ENCODE measurements at places on chromosomes 4 and X.

DNA sequence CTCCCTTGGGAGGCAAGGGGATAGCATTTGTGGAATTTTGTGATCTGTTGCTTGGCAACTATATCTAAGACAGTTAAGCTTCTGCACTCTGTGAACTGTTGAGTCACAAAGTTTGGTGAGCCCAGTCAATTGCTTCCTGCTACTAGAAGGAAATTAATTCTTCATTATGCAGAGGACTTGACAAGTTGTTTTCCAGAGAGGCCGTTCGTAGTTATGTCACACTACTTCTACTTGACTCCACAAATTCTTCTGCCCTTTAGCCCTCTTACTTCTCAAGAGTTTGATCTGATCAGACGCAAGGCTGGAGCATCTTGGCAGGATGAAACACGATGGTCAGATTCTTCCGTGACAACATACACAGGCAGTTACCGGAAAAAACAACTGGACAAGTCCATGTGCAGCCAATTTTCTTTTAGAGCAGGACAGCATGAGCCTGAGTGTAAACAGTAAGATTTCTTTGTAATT is at the start of gene C4orf51:
TSS of gene C4orf51 (plus strand) at position 156 of the 465 bp plus-strand sequence. CDS start at position 214, 58 bp downstream.
- DNase-seq = no peak

GRCh38 chr4:110615353-110616237 is 7.3 kb downstream of the PITX2 start:
- no peak for DNase-seq

- no peak for DNase-seq
These were observed 18.6 kb upstream of the TEX13B start for GRCh38 chrX:108000751-108001150.

- no peak for DNase-seq
These were observed 68.0 kb upstream of the TMEM164 start for GRCh38 chrX:109934935-109935334.

DNA sequence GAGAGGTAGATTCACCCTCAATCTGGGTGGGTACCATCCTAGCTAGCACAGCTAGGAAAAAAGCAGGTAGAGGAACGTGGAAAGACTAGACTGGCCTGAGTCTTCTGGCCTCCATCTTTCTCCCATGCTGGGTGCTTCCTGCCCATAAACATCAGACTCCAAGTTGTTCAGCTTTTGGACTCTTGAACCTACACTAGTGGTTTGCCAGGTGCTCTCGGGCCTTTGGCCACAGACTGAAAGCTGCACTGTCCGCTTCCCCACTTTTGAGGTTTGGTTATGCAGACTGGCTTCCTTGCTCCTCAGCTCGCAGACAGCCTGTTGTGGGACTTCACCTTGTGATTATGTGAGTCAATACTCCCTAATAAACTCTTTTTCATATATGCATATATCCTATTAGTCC is 36.4 kb upstream of the UGT2B4 start:
- no peak for DNase-seq

DNA sequence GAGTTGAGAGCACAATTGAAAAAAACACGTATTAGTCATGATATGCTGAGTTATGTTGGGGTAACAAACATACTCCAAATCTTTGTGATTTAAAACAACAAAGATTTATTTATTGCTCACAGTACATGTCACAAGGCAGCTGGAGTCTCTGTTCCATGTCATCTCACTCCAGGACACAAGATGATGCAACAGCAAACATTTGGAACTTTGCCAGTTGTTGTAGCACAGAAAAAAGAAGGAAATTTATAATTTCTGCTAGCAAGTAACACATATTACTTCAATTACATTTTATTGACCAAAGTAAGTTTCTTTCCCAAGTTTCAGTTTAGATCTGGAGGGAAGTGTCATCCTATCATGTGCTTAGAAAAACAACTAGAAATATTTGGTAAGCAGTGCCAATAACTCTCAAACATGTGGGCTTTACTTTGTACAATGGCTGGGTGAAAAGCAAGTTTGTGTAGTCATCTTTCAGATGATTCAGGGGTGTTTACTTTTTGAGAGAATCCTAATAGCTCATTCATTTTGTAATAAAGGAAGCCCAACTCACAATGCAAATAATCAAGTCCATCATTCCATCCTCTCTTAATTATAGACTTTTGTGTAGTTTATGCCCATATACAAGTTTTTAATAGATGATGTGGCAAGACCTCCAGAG is 452.3 kb downstream of the ZIC3 start:
- no peak for DNase-seq

- DNase-seq = no peak
These were observed 3.8 kb downstream of the G6PD start for GRCh38 chrX:154542723-154543424.

GRCh38 chr4:40321574-40322275 is 13.4 kb upstream of the CHRNA9 start:
- DNase-seq = no peak

- no peak for DNase-seq
These were observed 10.0 kb downstream of the SH3BP2 start for GRCh38 chr4:2802618-2803531.

GRCh38 chrX:1041091-1041490 is 171.4 kb downstream of the CRLF2 start:
- no peak for DNase-seq

DNA sequence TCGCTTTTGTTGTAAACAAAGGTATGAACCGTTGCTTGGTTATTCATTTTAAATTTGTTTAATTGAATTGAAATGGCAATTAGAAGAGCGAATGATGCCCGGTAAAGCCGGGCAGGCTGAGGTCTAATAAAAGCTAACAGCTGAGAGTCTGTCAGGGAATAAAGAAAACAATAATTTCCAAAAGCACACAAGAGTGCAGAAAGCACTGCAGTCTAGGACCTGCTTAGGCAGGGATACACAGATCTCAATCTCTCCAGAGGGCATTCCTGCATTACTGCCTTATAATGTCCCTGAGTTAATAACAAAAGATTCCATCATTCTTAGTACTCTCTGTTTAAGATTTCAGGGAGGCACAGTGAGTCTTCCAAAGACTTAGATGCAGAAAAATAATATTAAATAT is 27.6 kb upstream of the EMCN start:
- no peak for DNase-seq

DNA sequence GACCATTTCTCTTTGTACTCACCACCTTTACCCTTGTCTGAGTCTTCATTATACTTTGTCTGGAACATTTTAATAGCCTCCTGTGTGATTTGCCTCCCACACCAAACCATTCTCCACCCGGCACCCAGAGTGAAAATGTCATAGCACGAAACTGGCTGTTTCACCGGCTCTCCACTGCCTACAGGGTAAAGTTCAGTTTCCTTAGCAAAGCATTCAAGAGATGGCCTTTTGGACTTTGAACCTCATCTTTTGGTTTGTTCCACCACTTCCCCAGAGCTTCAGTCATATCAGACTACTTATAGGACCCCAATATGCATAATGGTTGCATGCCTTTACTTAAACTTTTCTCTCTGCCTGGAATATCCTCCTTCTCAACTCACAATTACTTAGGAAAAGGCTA is 38.3 kb downstream of the RAP2C start:
- DNase-seq = no peak

- DNase-seq = no peak
These were observed 22.5 kb downstream of the ZNF721 start for GRCh38 chr4:476501-476900.

DNA sequence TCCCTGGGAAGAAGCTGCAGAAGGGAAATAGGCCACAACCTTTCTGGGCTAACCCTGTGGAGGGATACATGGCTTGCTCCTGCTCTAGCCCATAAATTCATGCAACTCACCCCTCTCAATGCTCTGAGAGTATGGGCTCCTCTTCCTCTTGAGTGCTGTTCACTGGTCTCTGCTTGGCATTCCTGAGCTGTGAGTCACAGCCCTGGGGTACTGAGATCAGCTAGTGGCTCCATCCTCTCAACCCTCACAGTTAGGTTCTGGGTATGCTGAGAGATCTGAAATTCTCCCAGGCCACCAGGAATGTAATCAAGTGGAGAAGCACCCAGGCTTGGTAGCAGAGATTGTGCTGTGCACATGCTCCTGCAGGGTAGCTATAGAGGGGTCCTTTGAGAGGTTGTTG is 60.6 kb upstream of the SPANXN2 start:
- no peak for DNase-seq

DNA sequence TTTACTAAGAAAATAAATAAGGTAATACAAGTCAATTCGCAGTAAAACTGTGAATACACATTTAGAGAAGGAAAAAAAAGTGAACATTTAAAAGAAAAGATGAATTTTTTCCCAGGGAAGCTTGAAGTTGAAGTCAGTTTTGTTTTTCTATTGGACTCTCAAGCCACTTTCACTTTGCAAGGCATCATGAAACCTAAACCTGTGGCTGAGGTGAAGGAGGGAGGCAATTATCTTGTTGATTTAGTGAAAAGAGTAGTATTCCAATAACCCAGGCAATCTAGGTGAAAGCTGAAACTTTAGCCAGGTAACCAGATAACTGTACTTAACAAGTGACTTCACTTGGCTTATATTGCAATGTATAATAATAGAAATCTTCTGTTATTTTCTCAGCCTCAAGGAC is 138.6 kb downstream of the HDX start:
- no peak for DNase-seq

GRCh38 chr4:38745881-38746280 is 36.9 kb downstream of the TLR10 start:
- DNase-seq = no peak

- DNase-seq = no peak
These were observed 330.8 kb upstream of the DKK2 start for GRCh38 chr4:107366900-107367299.

DNA sequence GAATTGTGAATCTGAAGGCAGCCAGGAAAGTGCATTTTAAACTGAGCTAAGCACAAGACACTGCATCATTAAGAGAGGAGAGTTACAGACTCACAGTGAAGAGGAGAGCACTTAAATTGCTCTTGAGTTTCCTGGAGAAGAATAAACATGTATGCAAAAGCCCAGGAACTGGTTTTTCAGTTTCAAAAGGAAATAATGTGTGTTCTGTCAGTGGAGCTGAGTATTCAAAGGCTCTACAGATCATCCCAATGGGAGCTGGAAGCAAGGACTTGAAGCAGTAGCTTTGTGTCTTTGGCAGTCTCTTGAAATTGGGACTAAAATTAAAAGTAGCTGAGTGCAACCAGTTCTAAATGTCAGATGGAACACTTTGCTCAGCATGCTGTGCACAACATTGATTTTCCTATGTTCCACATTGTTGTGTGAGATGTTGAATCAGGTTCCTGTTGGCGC is 147.5 kb upstream of the ANK2 start:
- no peak for DNase-seq

DNA sequence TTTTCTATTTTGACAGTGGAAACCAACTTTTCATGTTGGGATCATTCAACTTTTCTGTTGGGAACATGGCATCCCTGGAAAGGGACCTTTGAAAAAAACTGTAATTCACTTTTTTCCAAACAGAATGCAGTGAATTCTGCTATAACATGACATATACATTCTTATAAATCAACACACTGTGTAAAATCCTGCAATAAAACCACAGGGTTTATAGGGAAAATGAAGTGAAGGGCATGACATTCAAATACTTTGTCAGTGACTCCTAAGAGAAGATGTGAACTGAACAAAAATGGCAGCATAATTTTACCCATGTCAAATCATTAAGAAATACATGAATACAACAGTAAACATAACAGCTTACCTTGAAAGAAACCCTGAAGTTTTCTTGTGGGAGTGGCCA is 264.5 kb upstream of the ANKRD50 start:
- DNase-seq = no peak

- DNase-seq = no peak
These were observed 434.0 kb downstream of the FAM133A start for GRCh38 chrX:94107981-94108380.

- DNase-seq = no peak
These were observed 28.7 kb downstream of the SAT1 start for GRCh38 chrX:23811656-23812055.

GRCh38 chr4:24775032-24775605 is 20.3 kb upstream of the SOD3 start:
- DNase-seq = no peak

DNA sequence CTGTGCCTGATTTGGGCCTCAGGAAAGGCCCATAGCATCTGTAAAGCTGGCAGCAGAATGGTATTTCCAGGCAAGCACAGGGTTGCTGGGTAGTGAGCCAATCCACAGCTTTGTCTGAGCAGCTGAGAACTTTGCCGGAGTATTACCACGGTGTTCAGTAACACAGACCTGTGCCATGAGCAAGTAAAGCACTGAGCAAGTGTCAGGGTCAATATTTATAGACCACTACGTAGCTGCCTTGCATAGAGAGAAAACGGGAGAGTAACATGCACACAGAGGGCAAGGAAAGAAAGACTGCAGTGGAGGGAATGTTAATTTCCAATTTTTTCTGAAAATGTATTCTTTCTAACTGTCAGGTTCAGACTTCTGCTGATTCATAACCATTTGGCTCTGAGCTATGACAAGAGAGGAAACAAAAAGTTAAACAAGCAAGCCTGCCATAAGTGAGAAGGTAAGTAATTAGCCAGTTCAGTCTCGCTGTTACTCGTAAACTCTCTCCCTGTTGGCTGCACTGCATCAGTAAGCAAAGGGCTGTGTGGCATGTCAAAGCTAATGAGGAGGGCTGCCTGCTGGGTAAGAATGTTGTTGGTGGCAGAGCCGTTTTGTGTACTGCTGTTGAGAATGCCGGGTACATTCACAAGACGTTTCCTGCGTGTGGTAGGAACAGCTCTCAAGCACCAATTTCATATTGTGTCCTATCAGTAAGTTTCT is 238.1 kb downstream of the BMPR1B start:
- no peak for DNase-seq

- DNase-seq = no peak
These were observed 35.5 kb upstream of the BMPR1B start for GRCh38 chr4:94722270-94722669.

GRCh38 chrX:39907964-39908661 is 189.6 kb downstream of the BCOR start:
- DNase-seq = no peak
